Left renal pelvis (tissue), 4 donors: ENCODE measurements at places on chromosomes 2 and 18. TPM values are rescaled to one million over a fixed set of nuclear protein-coding genes. Genes with fewer than 3 reads are reported as not detected.

Gene CEP76
- 12.9 TPM for polyA plus RNA-seq

Gene TRAPPC8
- polyA plus RNA-seq: 37.4 TPM

Gene SCYGR7
- not detected for polyA plus RNA-seq

Gene RNPEPL1
- 16.7 TPM for polyA plus RNA-seq

Gene SRBD1
- polyA plus RNA-seq: 22.5 TPM

Gene CCDC148
- 10.5 TPM for polyA plus RNA-seq

Gene SCYGR4
- 0.12 TPM for polyA plus RNA-seq

Gene PRSS56
- polyA plus RNA-seq: not detected

Gene ARHGAP25
- polyA plus RNA-seq: 8.1 TPM

Gene ZNF385B
- polyA plus RNA-seq: 12.3 TPM

Gene IRS1
- polyA plus RNA-seq: 14.0 TPM

Gene INO80D
- 7.9 TPM for polyA plus RNA-seq

Gene TMEM169
- polyA plus RNA-seq: 14.9 TPM

Gene RPRM
- polyA plus RNA-seq: 51.4 TPM

Gene ITGB1BP1
- 73.6 TPM for polyA plus RNA-seq

Gene ITGA4
- polyA plus RNA-seq: 35.1 TPM

Gene MEP1B
- polyA plus RNA-seq: 0.17 TPM

Gene TUBA4A
- polyA plus RNA-seq: 33.6 TPM

Gene SP5
- 0.66 TPM for polyA plus RNA-seq

Gene GCG
- not detected for polyA plus RNA-seq

Gene TEX44
- polyA plus RNA-seq: not detected

Gene PUM2
- 79.2 TPM for polyA plus RNA-seq

Gene ANKRD62
- 0.07 TPM for polyA plus RNA-seq

Gene GATA6
- polyA plus RNA-seq: 8.4 TPM

Gene TMEFF2
- 5.7 TPM for polyA plus RNA-seq

Gene HTR2B
- 15.1 TPM for polyA plus RNA-seq
